ENCODE measurements at places on chromosomes 16 and 17.

- no peak for DNase-seq
Observed at GRCh38 chr17:57207396-57207795, 48.9 kb upstream of the MSI2 start.

DNA sequence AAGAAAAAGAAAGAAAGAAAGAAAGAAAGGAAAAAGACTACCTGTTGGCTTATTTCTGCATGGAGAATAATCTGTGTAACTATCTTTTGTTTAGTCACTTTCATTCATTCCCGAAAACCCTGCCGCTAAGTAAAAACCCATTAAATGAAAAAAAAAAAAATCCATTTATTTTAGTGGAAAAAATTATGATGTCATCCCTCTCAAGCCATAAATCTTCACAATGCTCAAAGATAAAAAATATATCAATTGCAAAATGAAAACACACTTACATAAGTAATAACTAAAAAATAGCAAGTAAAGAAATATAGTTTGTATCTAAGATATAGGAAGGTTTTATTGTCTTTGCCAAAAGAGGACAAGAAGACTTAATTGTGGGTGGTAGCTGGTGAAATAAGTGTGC is 46.5 kb upstream of the CPPED1 start:
- no peak for DNase-seq

- no peak for DNase-seq
Observed at GRCh38 chr17:73340093-73340596, 28.3 kb upstream of the CDC42EP4 start.

- DNase-seq, result no peak
Observed at GRCh38 chr17:28372203-28372944, 880 bp downstream of the SARM1 start.

DNA sequence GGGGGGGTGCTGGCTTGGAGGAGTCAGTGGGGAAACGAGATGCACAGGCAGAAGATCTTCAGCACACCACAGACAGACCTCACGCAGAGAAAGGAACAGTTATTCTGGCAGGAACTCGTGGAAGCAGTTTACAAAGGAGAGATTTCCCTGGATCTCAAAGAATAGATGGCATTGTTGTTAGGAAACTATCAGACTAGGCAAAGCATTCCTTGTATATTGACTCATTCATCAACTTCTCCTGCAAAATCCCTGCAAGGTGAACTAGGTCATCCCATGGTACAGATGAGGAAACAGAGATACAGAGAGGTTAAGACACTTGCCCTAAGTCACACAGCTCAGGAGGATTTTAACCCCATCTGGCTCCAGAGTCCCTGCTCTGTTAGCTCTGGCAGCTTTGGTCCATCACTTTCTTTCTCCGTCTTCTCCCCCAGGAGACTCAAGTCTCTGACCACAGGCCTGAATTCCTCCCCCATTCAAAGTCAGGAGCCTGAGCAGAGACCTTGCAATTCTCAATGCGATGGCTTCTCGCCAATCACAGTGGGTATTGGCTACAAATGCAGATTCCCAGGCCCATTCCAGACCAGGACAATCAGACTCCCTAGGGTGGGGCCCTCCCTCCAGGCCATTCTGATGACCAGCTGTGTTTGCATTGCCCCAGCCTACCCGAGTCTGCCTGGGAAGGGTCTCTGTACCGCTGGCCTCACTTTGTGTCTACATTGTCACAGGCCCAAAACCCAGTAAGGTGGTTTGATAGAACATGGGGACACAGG is 56.4 kb downstream of the LITAF start:
- DNase-seq, result no peak

GRCh38 chr17:33038740-33039139 is 47.1 kb downstream of the SPACA3 start:
- DNase-seq, result no peak

DNA sequence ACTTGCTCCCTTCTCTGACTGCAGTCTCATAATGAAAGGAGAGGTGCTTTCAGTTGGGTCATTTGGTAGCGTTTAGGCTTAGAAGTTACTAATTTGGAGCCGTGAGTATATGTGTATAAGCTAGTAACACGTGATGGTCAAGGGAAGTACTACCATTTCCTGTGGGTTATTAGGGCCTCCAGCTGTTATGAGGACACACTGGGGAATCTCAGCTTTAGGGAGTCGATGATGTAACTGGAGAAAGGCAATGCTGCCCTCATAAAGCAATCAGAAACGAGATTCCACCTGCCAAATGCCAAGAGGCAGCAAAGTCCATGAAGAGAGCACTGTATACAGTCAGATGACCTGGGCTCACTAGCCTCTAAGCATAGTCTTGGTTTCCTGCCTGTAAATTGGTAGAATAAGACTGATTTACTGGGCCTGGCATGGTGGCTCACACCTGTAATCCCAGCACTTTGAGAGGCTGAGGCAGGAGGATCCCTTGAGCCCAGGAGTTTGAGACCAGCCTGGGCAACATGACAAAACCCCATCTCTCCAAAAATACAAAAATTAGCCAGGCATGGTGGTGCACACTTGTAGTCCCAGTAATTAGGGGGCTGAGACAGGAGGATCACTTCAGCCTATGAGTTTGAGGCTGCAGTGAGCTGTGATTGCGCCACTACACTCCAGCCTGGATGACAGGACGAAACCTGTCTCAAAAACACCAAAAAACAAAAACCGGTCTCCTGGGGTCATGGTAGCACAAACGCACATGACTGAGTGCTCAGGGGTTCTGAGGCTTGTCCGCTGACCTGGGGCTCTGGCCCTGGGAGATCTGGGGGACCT is 53.0 kb downstream of the SF3B3 start:
- no peak for DNase-seq

DNA sequence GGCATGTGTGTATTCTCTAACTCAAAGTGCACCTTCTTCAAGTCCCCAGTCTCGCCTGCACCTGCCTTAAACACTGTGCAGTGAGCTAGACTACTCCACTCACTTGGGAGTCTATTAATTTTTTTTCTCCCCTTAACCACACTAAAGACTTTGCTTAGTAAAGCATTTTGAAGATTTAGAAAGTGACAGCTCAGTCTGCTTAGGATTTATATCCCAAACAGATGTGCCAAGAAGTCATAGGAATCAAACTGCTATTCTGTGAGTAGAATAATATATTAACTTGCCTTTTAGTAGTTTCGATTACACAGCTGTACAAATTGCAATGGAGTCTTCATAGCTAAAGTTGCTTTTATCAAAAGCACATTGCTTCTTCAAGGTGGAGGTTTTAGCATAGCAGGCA is 47.2 kb upstream of the MED13 start:
- no peak for DNase-seq

- DNase-seq, result peak; percentile 58
Observed at GRCh38 chr17:44221084-44221861, 1.8 kb upstream of the UBTF start.

DNA sequence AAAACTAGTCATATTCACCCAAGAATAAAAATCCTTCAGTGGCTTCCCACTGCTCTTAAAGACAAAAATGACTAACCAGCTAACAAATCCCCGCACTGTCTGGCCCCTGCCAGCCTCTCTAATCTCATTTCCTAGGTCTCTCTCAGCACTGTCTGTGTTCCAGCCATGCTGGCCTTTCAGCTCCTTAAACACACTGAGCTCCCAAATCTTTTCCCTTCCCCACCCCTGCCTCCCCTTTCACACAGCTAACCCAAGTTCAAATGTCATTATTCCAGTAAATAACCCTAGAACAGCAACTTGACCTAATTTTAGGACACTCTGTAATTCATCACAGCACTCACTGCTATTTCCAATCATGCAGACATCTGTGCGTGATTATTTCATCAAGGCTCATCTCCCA is 7.8 kb downstream of the SHCBP1 start:
- no peak for DNase-seq

DNA sequence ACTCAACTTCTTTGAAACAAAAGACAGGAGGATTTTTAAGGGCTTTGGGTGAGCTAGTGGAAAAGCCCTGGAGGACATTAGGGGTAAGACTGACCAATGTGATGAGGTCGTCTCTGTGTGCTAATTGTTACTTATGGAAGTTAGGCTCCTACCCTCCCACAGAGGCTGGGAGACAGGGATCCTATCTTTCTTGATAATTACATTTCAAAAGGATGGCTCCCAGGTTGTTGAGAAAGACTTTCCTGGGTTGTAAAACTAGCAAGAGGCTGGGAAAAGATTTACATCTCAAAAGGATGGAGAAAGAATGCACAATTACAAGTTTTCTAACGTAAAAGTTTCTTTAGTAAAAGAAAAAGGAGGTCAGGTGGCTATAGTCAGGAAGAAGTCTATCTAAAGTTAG is 605.8 kb upstream of the GOT2 start:
- no peak for DNase-seq

DNA sequence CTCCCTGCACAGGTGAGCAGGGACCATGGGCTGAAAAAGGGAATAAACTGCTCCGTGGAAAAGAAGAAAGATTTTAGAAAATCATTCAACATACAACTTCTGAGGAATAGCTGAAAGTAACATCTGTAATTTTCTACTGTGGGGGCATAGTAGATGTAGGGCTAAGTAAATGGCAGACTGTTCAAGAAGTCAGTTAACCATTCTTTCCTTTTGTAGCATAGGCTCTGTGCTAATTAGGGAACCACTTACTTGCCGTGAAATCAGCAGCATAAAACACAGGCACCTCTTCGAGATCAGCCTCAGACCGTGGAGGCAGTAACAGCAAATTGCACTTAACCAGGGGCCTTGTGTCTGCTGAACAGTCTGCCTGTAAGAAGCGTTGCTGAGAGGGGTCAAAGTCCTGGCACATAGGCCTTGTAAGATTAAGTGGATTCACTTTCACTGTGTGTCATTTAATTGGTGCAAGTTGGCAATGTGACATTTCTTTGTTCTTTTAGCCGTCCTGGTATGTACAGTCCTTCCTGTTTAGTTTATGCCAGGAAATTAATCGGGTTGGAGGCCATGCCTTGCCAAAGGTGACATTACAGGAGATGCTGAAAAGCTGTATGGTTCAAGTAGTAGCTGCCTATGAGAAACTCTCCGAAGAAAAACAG is 10.4 kb downstream of the COG1 start:
- DNase-seq, result no peak

- DNase-seq, result no peak
Observed at GRCh38 chr16:71406724-71407123, 35.1 kb downstream of the TLE7 start.

- DNase-seq, result no peak
Observed at GRCh38 chr16:69089091-69089910, 16.2 kb upstream of the HAS3 start.

DNA sequence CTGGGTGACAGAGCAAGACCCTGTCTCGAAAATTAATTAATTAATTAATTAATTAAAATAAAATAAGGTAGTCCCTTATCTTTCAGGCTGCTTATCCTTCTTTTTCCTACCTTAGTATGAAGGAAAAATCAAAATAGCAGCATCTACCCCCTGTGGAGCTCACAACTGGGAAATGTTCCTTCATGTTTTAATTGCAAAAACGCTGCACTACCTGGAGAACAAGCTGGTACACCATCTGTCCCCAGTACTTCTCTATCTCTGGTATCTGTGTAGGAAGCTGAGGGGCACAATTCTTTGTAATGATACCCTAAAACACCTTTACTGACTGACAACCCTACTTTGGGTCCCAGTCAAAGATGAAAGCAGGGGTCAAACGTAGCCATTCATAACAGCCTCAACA is 55.1 kb upstream of the MNT start:
- DNase-seq, result no peak

DNA sequence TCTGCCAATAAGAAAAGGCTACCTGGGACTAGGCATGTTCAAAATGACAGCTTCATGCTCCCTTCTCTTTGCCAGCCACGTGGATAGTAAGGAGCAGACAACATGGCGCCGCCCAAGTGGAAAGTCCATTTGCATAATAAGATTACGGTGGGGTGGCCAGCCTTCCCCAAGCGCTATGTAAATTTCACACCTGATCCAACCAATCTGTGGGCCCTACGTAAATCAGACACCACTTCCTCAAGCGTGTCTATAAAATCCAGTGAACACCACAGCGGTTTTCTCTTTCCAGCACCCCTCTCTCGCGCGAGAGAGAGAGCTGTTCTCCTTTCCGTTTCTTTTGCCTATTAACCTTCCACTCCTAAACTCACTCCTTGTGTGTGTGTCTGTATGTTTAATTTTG is 140.3 kb upstream of the ERCC4 start:
- no peak for DNase-seq

GRCh38 chr16:84891149-84891795 is 71.5 kb downstream of the CRISPLD2 start:
- no peak for DNase-seq

GRCh38 chr16:1762196-1762878 is 9.0 kb downstream of the NME3 start:
- no peak for DNase-seq

GRCh38 chr16:72829846-72830775 is 217.8 kb downstream of the ZFHX3 start:
- no peak for DNase-seq

- no peak for DNase-seq
Observed at GRCh38 chr17:81039096-81039495, 4.1 kb downstream of the BAIAP2 start.

GRCh38 chr16:87695534-87695933 is 70.3 kb downstream of the KLHDC4 start:
- no peak for DNase-seq

- no peak for DNase-seq
Observed at GRCh38 chr16:8047736-8048135, 542.6 kb downstream of the TMEM114 start.

DNA sequence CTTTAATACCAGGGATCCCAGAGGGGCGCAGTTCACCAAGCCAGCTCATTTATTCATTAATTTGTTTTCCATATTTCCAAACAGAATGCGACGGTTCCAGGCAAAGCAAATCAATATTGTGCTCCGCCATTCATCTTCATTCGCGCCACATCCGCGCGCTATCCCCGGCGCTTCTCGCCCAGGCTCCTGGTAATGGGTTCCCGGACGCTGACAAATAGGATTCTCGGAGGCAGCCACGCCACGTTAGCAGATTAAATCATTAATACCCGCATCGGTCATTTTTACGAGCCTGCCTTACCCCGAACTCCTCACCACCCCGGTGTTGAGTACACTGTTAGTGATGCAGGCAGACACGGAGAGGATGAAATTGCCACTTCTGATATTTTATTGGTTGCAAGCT is 26.0 kb upstream of the C16orf82 start:
- no peak for DNase-seq

DNA sequence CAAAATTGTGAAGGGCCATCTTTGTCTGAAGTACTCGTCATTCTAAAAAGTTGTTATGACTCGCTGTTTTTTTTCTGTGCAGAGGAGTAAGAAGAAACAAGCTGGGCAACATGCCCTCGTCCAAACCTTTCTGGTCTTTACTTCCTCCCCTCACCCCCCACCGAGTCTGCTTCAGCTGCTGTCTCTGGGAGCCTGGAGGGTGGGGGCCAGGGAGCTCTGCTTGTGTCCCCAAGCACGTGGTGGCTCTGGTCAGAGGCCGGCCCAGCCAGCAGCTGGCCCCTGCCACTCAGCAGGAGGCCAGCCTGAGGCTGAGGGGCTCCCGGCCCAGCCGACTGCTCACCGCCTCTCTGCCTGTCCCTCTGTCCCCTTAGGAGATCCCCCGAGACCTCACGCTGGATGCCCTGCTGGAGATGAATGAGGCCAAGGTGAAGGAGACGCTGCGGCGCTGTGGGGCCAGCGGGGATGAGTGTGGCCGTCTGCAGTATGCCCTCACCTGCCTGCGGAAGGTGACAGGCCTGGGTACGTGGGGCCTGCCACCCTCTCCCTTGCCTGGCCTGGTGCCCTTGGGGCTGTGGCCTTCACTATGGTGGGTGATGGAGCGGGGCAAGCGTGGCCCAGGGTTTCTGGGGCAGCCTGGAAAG is 53.7 kb upstream of the LGALS9 start:
- DNase-seq, result no peak
